Dorsolateral prefrontal cortex (tissue), 122 donors: ENCODE measurements at places on chromosomes 7 and 10. TPM values are rescaled to one million over a fixed set of nuclear protein-coding genes. Genes with fewer than 3 reads are reported as not detected.

The TET1 gene
- total RNA-seq: 8.6 TPM

The UROS gene
- total RNA-seq: 67.6 TPM

The HEPACAM2 gene
- not detected for total RNA-seq

The BTBD16 gene
- total RNA-seq: 2.0 TPM

The URGCP gene
- total RNA-seq: 76.5 TPM

The CABCOCO1 gene
- total RNA-seq: 3.6 TPM
